ENCODE measurements at places on chromosomes 4 and X.

- peak; percentile 75 for DNase-seq
These were observed 2.3 kb upstream of the SASH3 start for GRCh38 chrX:129777218-129778030.

GRCh38 chrX:133698298-133698697 lies 283.0 kb upstream of the GPC4 start:
- no peak for DNase-seq

GRCh38 chr4:177033632-177034031 lies 240.9 kb upstream of the VEGFC start:
- no peak for DNase-seq

DNA sequence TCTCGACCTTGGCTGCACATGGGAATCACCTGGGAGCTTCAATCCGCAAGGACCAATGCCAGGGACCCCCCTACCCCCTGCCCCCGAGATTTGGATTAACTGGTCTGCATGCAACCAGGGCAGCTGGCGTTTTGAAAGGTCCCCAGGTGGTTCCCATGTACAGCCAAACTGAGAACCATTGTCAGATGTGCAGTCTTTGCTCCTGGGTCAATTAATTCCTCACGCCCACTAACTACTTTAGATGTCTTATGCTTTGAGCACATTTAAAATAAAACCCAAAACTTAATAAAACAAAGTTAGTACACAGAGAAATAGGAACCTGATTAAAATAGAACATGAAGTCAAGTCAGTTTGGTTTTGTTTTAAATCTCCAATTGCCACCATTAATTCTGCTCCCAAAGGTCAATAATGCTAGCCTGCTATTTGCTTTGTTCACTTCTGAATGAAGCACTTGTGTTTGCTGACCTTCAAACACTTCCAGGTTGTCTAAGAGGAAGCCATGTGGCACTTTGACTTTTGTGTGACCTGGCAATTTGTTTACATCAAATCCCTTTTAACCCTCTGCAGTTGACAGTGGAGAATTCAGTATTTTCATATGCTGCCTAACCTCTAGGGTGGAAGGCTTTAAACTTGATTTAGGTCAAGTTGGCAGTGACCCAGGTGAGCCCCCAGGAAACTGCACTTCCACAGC lies 27.2 kb upstream of the TMSB4X start:
- no peak for DNase-seq

DNA sequence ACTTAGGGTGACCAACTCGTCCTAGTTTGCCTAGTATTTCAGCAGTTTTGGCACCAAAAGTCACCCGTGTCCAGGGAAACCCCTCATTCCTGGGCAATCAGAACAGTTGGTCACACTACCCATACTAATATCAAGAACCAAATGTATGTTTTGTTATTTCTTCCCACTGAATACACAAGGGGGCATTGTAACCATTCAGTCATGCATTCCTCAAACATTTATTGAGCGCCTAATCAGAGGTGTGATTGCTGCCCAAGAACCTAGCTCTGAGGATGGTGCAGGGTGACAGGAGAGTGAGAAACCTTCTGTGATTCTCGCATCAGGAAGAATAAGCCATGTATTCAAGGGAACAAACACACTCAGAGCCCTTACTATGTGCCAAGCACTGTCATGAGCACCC lies 69.8 kb upstream of the RAI2 start:
- DNase-seq, result no peak

DNA sequence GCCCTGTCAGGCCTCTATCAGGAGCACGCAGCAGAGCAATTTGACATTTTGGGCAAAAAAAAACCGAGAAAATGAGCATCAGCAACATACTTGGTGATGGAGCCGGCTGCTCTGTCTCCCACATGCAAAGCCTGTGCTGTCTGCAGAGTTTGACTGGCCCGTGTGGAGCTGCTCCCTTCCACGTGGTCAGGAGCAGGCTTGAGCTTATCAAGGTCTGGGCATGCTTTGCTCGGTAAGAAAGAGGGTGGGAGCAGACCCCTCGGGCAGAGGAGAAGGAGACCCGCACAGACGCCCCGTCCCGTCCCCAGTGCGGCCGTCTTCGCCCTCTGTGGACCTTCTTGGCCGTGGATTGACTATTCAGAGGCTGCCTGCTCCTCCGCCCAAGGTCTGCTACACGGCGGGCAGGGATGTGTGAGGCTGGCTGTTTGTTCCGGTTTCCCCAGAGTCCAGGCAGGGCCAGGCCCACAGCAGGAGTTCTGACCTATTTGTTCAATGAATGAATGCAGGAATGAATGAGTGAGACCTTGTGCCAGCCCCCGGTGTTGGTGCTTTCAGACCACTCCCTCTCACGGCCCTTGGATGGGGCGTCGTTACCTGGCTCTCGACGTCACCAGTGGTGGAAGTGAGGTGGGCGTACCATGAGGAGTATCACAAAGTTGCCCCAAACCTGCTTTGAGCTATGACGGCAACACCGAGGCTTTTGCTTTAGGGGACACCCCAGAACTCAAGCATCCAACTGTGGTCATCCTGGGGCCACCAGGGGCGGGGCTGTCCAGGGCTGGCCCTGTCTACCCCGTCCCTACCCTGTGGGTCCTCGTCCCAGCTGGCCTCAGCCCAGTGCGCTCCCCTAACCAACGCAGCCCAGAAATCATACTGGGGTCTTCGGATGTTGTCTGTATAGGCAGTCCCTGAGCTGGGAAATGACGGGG lies 54.7 kb upstream of the ADRA2C start:
- no peak for DNase-seq

DNA sequence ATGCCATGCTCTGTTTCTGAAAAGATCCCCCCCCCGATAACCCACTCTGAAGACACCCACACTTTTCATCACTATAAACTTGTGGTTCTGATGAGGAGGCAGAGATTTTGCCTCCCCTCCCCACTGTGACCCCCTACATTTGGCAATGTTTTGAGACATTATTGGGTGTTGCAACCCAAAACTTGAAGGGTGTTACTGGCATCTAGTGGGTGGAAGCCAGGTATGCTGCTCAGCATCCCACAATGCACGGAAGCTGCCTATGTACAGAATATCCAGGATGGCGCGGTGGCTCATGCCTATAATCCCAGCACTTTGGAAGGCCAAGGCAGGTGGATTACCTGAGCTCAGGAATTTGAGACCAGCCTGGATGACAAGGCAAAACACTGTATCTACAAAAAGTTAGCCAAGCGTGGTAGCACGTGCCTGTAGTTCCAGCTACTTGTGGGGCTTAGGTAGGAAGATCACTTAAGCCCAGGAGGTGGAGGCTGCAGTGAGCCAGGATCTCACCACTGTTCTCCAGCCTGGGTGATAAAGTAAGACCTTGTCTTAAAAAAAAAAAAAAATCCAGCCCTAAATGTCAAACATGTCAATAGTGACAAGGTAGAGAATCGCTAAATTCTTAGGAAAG lies 87.3 kb downstream of the SCD5 start:
- no peak for DNase-seq

- DNase-seq, result no peak
These were observed 644.7 kb upstream of the PCDH10 start for GRCh38 chr4:132504438-132504837.

- DNase-seq, result no peak
These were observed 147.4 kb upstream of the FGF13 start for GRCh38 chrX:138858951-138859350.

- DNase-seq, result no peak
These were observed 23.0 kb downstream of the SH3D19 start for GRCh38 chr4:151302432-151302831.

GRCh38 chr4:170089274-170089667 lies 485 bp downstream of the AADAT start:
- DNase-seq, result no peak

DNA sequence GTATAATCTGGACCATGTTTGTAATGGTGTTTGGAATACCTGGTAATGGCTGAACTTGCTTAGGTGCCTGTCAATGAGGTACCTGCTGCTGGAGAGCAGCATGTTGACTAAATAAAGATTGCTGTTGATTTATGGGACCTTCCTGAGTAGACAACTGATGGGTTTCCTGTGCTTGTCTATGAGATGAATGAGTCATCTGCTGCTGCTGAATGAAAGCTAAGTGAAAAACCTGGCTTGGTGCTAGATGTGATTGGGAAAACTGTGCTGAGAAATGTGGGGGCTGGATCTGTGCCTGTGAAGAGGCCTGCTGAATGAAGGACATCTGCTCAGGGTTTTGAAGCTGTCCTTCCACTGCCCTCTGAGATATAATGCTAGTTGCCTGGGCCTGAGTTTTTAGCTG lies 69.6 kb downstream of the WNK3 start:
- no peak for DNase-seq

GRCh38 chr4:66728280-66728679 lies 817.0 kb downstream of the CENPC start:
- no peak for DNase-seq

DNA sequence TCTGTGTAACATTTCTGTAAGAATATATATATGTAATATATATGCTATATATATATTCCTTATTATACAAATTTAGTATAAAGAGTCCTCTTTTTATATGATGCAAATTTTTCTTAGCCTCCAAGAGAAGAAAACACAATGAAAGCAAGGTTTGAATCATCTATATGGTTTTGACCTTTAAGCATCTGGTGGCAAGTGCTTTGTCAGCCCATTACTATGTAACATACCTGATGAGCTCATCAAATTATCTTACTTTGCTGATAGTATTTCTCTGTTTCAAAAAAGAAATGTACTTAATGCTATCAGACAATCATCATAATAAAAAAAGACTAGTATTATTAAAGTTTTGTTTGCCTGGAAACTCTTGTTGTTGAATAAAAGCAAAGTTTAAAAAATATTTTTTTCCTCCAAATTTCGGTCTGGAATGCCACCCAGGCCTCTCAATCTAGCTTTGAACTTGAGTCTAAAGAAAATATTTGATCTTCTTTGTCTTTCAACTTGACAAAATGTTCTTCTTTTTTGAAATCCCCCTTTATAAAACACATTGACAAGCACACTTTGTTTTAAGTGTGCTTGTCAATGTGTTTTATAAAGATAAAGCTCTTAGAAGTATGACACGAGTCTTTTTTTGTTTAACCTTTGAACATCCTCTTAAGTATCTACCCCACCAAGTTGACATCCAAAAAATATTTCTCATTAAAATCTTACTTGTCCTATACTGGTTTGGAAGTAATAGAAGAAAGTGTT lies 26.2 kb downstream of the ZNF330 start:
- no peak for DNase-seq

GRCh38 chr4:24701683-24702082 lies 93.7 kb upstream of the SOD3 start:
- DNase-seq, result no peak
